NCI-H187 treated with DMSO at 0.1 percent for 48 hours (cell line): ENCODE measurements at places on chromosomes 7 and 10.

DNA sequence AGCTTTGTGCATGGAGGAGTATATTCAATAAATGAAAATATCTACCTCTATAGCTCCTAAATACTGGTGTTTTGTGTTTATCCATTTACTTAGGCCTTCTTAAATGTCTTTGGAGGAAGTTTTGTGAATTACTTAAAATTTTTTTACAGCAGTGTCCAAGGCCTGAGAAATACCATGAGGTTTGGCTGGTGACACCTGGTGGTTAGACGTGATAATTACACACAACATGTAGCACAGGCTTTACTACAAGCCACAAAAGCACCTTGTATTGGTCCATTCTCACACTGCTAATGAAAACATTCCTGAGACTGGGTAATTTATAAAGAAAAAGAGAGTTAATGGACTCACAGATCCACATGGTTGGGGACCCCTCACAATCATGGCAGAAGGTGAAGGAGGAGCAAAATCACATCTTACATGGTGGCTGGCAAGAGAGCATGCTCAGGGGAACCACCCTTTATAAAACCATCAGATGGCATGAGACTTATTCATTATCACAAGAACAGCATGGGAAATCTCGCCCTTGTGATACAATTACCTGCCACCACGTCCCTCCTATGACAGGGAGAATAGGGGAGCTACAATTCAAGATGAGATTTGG lies 20.6 kb downstream of the HYAL4 start:
- DNase-seq, result no peak

DNA sequence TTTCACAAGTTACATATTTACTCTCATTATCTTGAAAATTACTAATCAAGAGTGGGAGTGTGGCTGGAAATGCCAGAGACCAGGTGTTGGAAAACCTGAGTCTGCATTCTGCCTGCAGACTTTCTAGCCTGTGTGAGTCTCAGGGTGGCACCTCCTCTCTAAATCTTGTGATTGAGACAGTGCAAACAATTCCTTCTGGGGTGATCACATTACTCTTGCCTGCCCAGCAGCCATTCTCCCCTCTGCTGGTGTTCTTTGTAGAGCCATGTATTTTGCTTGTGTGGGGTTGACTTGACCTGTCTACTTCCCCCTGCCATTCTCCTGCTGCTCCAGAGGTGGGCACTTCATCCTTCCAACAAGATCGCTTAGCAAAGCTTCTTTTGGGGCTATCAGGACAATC lies 101.1 kb downstream of the RAPGEF5 start:
- DNase-seq, result no peak

DNA sequence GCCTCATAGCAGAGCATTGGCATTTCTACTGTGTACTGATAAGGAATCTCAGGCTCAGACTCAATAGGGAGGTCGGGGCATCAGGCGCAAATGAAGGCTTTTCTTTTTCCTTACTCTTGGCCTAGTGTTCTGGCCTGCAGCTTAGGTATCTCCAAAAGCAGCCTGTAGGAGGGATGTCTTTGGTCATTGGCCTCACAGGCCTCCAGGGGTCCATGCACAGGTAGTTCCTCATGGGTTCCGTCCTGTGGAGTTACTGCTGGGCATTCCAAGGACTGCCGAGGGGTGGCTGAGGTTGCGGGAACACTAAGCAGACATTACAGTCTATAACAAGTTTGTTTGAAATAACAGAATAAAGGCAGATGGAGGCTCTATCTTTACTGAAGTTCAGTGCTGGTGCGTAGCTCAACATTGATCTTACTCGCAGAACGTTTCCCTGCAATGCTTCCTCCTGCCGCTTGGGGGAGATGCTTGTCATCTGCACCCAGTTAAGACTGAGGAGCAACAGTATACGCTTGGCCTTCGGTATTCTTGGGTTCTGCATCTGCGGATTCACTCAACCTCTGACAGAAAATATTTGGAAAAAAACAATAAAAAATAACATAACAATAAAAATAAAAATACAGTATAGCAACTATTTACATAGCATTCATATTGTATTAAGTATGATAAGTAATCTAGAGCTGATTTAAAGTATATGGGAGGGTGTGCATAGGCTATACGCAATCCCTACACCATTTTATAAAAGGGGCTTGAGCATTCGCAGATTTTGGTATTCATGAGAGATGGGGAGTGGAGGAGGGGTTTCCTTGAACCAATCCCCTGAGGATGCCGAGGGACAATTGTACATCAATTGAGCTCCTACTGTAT lies 58.9 kb downstream of the SH2D4B start:
- no peak for DNase-seq

DNA sequence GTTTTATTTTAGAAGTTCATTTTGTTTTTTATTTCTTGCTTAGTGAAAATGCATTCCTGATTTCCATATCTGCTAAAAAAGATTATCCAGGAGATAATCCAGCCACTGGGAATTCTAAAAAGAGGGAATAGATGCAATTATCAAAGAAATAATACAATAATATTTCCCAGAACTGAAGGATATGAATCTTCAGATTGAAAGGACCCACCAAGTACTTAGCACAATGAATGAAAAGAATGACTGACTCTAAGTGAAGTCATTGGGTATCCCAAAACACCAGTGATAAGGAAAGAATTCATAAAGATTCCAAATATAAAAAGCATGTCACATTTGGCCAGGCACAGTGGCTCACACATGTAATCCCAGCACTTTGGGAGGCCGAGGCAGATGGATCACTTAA lies 79.3 kb downstream of the REEP3 start:
- no peak for DNase-seq

DNA sequence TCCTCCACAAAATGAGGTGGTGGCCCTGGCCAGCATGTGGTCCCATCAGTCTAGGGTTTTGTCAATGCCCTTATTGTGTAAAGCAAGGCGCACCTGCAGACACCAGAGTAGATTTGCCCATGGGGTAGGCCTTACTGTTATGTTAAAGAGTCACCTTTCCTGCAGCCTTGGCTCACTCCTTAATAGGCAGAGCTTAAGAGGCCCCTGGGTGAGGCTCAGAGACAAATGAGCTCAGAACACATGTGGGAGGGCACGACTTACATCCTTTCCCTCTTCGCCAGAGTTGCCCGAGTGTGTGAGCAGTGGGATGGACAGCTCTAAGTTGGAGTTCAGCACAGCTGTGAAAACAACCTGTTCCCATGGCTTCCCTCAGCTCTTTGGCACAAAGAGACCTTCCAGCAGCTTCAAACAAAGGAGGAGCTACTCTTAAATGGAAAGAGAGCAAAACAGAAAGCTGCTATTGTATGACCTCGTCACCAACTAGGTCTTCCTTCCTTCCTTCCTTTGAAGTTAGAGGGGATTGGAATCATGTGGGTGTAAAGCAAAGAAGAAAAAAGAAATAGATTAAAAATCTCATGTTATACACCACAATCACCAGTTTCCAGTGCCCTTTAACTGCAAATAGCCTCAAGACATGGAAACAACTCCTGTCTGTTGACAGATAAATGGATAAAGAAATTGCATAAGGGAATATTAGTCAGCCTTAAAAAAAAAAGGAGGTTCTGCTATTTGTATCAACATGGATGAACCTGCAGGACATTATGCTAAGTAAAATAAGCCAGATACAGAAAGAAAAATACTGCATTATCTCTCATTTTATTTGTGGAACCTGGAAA lies 11.9 kb upstream of the XPNPEP1 start:
- DNase-seq, result no peak

- no peak for DNase-seq
Observed at GRCh38 chr10:78565841-78566240, 502.9 kb upstream of the ZMIZ1 start.

- no peak for DNase-seq
Observed at GRCh38 chr10:11856678-11857077, 33.5 kb downstream of the PROSER2 start.

DNA sequence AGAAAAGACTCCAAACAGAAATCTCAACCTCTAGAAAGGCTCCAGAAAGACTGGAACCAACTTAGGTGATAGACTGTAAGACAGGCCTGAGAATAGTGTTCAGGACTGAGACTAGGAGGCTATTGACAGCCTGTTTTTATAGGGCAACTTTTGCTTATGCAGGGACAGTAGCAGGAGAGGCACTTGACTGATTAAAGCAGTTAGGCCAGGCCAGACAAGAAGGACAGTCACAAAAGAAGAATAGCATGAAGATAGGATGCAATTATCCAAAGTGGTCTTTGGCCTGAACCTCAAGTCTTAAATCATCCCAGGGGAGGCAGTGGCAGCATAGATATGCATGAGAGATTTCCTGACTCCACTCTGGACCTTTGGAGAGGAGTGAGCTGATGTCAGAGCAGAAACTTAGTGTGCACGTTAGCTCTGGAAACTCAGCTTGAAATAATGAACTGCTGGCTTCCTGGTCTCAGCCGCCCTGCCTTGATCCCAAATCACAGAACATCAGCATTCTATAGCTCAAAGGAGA lies 290.6 kb downstream of the SORCS3 start:
- DNase-seq, result no peak
